Stimulated activated CD8-positive, alpha-beta memory T cell treated with anti-CD3 and anti-CD28 coated beads, Interleukin-4, amount 100 ng/mL, for 1 hour (primary cell): ENCODE measurements at places on chromosomes 3 and 15.

GRCh38 chr3:436053-436452 lies 239.5 kb downstream of the CHL1 start:
- no peak for DNase-seq

- DNase-seq = no peak
These were observed 12.4 kb upstream of the CEP152 start for GRCh38 chr15:48823237-48823636.

- no peak for DNase-seq
These were observed 173.5 kb upstream of the LRRN1 start for GRCh38 chr3:3625544-3626271.

DNA sequence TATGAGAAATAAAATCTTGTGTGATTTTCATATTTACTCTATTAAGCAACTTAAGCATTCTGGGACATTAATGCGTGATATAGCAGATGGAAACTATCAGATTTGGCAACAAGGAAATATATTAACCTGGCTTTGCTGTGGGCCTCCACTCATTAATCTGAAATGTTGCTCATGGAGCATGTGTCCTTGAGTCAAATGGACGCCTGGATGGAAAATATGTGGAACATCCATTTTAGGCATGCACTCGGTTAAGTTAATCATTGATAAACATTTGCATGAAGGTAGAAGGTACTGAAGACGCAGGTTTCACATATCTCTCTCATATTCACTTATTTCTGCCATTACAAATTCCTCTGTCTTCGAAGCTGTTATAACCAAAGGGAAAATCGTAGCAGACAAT lies 246.1 kb downstream of the NR2F2 start:
- no peak for DNase-seq

DNA sequence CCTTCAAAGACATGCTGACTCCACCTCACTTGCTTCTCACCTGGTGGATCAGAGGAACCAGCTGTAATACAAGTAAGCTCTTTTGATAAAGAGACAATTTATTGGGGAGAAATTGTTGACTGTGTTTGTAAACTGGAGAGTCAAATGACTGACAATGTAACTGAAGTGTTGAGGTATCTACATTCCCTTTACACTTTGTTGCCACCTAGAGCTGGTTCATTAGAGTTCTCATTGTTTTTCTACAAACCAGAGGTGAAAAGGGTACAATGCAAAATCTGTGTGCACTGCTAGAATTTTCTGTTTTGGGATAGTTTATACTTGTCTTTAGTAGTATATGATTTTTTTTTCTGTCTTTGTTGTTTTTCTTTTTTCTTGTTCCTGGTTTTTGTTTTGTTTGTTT lies 8.7 kb upstream of the LRRC58 start:
- no peak for DNase-seq

DNA sequence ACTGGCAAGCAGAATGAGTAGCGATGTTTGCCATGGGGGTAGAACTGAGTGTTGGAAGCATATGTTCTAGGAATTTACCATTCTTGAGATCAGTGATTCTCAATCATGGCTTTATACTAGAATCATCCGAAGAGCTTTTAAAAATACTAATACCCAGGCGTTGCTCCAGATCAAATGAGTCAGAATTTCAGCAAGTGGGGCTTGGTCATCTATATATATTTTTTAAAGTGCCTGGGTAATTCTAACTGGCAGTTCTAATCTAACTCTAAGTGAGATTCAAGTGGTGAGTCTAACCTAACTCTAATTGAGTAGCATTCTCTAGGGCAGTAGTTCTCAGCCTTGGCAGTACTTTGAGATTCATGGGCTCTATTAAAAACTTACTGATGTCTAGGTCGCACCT lies 20.8 kb downstream of the TM4SF1 start:
- no peak for DNase-seq

GRCh38 chr3:54987719-54988118 lies 59.9 kb upstream of the LRTM1 start:
- no peak for DNase-seq

DNA sequence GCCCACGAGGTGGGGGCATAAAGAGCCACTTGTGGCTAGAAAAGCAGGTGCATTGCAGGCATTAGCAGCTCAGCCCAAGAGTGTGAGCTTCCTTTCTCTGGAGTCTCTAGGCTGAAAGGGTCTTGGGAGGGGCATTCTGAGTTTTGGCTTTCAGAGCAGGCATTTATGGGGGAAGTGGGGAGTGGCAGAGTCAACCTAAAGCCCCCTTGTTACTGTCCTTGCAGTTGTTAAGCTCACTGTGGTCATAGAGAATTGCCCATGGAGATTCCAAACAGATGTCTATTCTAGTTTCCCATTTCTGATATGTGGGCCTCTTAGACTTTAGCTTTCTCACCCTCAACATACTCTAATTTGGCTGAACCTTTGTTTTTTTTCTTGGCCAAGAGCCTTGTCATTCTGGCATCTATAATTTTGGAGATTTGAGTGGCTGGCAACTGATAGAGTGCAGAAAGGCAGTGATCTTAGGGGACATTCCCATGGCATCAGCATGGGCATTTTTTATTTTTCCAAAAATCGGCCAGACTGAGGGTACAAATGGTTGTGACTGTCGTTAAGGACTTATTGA lies 217.9 kb downstream of the THSD4 start:
- no peak for DNase-seq

- DNase-seq = no peak
These were observed 30.8 kb downstream of the CCDC80 start for GRCh38 chr3:112610121-112610520.

- DNase-seq = no peak
These were observed 649.2 kb downstream of the ZPLD1 start for GRCh38 chr3:103083848-103084631.

GRCh38 chr15:101149864-101150722 lies 101.8 kb downstream of the CHSY1 start:
- DNase-seq = no peak

DNA sequence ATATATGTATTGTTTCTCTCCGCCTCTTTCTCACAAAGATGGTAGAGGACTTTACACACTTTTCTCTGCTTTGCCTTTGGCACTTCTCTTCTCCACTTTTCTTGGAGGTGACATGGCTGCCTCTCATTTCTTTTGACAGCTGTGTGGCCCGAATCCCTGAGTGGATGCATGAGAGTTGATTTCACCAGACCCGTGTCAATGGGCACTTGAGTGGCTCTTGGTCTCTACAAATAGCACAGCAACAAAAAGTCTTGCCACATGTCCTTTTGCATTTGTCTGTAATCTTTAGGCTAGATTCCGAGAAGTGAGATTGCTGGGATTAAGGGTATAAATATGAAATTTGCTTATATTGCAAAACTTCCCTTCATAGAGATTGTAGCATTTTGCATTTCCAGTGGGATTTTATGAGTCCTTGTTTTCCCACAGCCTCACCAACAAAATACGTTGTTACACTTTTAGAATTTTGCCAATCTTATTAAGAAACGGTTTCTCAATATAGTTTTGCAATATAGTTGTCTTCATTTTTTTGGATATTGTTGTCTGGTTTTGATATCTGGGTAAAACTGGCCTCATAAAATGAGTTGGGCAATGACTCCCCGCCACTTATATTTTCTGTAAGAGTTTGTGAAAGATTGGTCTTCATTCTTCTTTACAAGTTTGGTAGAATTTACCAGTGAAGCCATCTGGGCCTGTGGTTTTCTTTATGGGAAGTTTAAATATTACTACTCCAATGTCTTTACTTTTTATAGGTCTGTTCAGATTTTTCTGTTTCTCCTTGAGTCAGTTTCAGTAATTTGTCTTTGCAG lies 5.2 kb upstream of the TRPM1 start:
- DNase-seq = no peak

GRCh38 chr3:71857956-71858355 lies 73.0 kb upstream of the PROK2 start:
- DNase-seq = no peak

DNA sequence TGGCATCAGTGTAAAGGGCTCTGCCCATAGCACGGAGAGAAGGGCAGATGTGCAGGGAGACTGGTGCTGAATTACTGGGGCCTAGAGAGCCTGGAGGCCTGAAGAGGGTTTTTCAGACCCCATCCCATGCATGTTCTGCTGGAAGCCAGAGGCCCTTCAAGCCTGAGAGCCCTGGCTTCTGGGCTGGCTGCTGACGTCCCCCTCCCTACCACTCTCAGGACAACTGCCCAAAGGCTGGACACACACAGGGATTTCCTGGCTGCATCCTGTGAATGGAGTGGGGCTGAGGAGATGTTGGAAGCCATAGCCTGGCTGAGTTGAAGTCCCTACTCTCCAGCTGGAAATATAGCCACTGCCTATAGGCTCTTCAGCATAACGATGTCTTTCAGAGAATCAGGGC lies 16.9 kb upstream of the DOCK3 start:
- DNase-seq = no peak

DNA sequence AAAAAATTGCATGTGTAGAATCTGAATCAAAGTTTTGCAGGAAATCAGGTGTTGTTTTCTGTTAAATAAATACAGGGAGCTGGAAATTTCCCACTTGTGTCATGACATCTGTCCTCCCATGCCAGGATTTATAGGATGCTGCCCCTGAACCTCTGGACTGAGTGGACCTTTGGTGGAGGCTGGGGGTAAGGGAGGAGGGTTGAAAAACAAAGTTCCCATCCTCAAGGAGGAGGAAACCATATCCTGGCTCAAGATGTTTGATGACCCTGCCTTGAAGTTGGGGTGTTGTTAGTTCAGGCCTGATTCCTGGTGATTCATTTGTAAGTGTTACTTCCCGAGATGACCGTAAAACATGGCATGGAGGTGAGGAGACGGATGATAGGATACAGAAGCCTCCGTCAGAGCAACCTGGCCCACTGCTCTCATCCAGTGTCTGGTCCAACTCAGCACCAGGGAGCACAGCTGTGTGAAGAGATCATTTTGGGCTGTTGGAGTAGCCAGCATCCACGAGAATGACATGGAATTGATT lies 223.6 kb downstream of the CACNA2D3 start:
- no peak for DNase-seq

GRCh38 chr15:101027273-101027901 lies 108.2 kb downstream of the LRRK1 start:
- DNase-seq = no peak

DNA sequence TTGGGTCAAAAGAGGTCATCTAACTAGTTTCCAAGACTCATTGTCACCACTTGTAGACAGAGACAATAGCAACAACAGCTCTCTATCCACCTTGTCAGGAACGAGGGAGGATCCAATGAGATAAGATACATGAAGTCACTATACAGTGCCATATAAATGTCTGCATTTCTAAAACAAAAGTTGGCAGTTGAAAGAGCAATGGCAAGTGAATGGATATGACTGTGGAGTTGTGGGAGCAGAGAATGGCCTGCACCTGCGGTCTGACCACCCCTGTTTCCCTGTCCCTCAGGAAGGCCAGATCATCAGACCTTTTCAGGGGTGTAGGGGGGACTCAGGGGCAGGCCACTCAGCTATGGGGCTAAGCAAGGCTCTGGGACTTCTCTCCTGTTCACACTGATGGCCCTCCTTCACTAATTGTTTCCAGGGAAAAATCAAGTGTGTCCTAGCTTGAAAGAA lies 40.7 kb upstream of the PSMD6 start:
- DNase-seq = no peak

DNA sequence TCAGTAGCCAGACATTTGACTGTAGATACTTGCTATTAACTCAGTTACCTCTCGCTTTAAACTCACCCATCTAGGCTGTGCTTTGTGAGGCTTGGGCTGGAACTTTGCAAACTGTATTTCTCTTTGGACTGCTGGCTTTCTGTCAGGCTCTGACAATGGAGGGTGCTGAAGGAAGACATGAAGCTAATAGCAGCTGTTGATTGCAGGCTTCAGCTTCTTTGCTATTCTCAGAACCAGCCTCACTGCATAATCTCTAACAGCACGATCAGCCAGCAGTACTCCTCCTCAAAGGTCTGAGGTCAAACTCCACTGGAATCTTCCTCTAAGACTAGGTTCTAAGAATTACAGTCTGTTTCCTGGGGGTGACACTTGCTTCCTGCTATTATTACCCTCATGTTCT lies 295.6 kb downstream of the ZBBX start:
- no peak for DNase-seq

DNA sequence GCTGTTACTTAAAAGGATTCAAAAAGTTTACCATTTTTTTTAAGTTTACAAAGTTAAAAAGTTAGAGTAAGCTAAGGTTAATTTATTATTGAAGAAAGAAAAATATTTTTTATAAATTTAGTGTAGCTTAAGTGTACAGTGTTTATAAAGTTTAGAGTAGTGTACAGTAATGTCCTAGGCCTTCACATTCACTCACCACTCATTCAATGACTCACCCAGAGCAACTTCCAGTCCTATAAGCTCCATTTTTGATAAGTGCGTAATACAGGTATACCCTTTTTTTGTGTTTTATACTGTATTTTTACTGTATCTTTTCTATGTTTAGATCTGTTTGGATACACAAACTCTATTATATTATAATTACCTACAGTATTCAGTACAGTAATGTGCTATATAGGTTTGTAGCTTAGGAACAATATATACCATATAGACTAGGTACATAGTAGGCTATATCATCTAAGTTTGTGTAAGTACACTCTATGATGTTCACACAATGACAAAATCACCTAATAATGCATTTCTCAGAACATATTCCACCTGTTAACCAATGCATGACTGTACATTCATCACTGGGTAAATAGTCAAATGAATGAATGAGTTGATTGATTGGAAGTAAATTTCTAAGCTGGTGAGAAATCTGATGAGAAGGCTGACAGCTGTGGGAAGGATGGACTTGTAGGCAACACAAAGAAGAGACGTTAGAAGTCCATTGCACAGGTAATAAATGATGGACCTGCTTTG lies 95.2 kb upstream of the CDIN1 start:
- DNase-seq = no peak

DNA sequence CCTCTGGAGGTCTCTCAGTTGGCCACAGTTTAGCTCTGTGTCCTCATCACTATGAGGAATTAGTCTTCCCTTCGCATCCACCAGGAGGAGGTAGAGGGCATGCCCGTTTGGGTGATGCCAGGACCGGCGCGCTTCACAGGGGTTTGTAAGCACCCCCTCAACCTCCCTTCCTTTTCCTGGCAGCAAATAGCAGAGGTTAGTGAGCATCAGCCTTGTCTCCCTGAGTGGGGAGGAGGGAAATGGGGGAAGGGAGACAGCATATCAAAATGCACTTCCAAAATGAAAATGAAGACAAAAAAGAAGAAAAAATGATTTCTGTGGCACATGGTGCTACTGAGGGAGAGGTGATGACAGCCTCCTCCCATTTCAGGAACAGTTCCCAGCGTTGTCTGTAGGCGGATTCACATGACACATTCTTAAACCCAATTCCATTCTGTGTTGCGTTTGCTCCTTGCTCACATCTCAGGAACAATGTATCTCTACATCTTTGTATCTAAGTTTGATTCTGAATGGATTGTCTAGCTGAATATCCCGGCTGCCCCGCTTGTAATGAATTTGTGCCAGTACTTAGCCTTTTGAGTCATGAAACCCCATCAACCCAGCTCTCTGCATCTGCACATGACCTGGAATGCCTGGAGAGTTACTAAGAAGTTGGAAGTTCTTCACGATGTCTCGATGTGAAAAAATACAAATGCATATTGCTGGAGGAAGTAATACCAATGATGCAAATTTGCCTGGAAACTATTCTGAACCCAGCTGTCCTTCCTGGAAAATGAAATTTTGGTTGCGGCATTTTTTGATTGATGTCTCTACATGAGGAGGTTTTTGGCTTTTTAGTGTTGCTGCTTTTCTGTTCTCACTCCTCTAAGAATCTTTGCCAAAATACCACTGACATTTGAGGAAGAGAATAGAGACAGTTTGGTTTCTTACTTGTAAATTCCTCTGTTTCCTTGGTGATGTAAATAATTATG lies 45.2 kb downstream of the TYRO3 start:
- peak; percentile 25 for DNase-seq
